ENCODE measurements at places on chromosomes 13 and 19. TPM values are rescaled to one million over a fixed set of nuclear protein-coding genes. Genes with fewer than 3 reads are reported as not detected.

Gene RAB3A
- total RNA-seq: 5.6 TPM

Gene TMEM238
- total RNA-seq: 23.2 TPM

DNA sequence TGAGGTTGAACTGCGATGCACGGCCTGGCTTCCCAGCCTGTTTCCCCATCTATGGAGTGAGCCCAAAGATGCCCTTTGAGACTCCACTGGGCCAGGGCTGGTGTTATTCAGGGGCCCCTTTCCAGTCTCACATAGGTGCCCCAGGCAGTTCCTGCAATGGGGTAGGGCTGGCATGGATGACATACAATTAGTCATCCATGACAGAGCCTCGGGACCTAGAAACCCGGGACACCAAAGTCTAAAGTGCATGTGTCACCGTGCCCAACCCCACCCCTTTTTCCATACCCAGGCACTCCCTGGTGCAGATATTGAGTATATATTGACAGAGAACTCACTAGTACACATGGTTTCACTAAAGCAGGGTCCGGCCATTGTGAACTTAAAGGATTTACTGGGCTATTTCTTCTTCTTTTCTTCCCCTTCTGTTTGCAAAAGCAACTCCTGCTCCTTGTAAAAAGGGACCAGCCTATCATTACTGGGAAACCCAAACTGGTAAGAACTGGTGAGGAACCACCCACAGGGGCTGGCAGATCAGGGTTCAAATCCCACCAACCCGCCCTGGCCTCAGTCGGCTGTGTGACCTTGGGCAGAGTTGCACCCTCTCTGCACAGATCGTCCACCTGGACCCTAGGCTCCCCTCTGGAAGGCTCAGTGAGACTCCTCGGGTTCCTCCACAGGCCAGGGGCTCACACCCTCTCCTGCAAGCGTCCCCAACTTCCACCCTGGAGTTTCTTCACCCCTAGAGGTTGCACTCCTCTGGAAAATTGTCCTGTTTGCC is 2.7 kb downstream of the B3GNT3 start:
- DNase-seq: no peak

Gene SYDE1
- total RNA-seq: 0.58 TPM

DNA sequence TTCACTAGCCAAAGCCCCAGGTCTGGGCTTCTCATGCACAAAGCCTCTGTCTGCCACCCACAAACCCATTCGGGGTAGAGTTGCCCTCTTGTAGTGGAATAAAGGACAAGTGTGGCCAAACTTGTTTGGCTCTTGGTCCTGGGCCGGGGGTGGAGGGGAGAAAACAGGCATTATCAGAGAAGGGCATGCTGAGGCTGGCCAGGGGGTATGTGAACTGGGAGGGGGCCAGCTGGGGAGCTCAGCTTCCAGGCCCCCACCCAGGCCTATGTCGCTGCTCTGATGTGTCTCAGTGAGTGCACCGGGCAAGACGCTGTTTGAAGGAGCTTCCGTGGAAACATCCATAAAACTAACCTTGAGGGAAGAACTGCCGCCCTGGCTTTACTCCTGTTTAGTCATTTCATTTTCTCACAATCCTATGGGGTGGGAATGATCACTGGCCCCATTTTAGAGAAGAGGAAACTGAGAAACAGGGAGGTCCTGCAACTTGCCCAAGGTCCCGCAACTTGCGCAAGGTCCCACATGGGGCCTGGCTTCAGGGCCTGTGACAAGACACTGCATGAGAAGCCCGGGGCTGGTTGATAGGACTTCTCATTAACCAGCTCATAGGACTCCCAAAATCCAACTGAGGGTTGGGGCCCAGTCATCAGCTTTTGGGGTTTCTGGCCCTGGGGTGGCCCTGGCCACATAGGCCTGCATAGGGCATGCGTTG is 30.8 kb downstream of the CCNE1 start:
- no peak for DNase-seq

Gene TNNI3
- not detected for total RNA-seq

Gene SSC5D
- total RNA-seq: 1.3 TPM
